ENCODE measurements at places on chromosomes 6 and 20. TPM values are rescaled to one million over a fixed set of nuclear protein-coding genes. Genes with fewer than 3 reads are reported as not detected.

GRCh38 chr20:34553366-34553867 lies 5.1 kb upstream of the MAP1LC3A start:
- DNase-seq = no peak

DNA sequence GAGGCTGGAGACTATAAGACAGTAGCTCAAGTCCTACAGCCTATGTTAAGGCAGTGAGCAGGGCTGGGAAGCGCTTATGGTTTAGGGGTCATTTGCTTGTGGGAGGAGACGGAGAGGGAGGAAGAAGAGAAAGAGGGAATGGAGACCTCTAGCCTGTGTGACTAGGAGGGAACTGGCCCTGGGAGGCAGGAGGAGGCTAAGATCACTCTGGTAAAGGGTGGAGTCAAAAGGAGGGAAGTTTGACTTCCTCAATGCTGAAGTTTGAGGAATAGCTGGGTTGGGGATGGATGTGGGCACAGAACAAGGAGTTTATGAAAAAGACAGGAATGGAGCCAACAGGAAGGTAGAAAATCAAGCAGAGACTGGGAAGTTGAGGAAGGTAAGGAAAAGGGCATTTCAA lies 6.4 kb upstream of the BACH2 start:
- no peak for DNase-seq

DNA sequence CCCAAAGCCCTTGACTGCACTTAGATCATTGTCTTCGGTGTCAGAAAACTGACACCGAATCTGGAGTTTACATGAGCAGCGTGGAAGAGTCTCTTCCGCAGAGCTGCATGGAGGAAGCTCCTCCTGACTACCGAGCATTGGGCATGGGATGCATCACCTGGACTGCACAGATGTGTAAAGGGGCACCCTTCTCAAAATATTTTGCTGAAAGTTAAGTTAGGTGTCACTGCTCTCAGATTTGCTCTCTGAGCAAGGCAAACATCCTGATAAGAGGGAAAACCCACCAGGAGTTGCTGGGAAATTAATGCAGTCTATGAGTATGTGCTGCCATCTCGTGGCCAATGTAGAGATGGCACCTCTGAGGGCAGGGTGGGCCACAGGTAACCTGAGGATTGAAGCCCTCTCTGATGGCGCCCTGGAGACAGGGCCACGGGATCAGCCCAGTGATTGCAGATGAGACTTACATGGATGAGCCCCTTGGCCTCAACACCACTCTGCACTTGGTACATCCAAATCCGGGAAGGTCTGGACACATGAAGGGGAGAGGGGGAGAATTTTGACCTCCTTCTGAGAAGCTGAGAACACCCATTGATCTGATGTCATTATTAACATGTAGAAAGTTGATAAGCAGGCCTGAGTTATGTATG lies 129.9 kb downstream of the LPA start:
- peak; percentile 20 for DNase-seq

DNA sequence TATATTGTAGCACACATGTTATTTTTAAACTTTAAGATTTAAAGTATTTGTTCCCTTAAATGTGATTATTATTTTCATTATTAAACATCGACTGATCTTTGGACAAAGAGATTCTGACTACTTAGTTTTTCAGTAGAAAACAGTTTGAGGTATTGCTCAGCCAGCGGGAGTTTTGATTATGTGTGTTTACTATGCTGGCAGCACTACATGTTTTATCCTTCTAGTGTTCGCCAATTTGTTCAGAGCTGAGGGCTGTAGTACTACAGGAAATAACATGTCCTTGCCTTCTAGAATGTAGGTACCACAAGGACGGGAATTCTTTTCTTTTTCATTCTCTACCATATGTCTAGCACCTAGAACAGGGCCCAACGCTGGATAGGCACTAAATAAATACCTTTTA lies 11.1 kb upstream of the LCA5 start:
- no peak for DNase-seq

- peak; percentile 24 for DNase-seq
Measured at GRCh38 chr20:44135417-44136204, 51.4 kb downstream of the JPH2 start.

DNA sequence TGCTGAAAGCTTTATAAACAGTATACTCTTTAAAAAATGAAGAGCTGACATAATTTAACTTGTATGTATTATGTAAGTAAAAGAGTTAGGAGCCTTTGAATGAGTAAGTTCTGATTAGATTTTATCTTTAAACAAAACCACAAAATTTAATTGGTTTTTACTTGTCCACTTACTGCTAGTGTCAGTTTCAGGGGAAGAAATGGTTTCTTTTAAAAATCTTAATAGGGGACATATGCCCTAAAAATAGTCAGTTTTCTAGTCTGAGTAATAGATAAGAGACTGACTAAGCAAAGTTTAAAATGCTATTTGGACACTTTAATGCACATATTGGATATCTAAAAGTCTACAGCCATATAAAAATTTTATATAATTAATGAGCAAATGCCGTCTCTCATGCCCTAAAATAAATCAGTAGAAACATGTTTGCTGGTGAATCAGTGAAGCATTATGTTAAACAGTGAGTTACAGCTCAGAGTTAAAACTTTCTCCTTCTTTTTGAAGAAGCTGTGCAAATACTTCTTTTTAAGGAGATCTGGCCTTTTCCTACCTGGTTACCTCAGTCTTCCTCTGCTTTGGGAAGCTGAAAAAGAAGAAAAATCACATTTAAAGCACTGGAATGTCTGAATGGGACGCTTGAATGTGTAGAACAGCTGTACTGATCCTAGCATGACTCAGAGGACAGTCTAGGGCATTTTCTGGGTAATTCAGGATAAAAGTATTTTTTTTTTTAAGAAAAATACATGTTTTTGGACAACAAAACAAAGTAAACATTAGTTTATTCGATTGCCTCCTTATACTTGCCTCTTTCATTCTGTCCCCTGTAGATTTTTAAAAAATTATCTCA lies 55.3 kb downstream of the CDH26 start:
- DNase-seq = no peak

- no peak for DNase-seq
Measured at GRCh38 chr20:59580146-59580946, 24.0 kb upstream of the PHACTR3 start.

DNA sequence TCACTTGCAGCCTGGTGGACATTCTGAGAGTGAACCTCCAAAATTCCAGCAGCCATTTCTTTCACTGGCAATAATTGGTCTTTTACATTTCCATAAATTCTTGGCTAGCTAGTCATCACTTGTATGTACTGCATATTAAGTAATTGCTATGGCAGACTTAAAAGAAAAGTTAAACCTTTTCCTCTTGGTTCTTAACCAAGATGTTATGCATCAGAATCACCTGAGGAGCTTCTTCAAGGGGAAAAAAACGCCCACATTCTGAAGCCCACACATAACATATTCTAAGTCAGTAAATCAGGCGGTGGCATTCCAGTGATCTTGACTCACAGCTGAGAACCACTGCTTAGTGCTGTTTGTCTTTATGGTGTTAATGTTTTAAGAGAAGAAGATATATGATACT lies 37.0 kb downstream of the CDC40 start:
- DNase-seq = no peak

DNA sequence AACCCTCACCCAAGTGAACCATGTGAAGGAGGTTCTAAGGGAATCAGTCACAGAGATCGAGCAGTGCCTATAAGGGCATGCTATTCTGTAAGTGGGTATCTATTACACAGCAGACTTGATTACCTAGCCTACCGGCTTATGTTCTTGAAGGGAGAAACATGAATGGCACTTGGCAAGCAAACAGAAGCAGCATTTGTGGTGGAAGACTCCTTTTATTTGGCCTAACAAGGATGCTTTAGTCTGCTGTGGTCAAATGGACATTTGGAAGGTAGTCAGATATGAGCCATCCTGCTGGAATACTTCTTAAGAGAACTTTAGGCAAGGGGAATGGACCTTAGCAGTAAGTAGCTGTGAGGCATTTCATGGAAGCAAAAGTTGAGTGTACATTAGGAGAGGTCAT lies 126.3 kb downstream of the COL12A1 start:
- no peak for DNase-seq

- DNase-seq = no peak
Measured at GRCh38 chr20:19765913-19766312, 7.9 kb downstream of the RIN2 start.

- DNase-seq = no peak
Measured at GRCh38 chr6:137405806-137406205, 88.4 kb downstream of the OLIG3 start.

- DNase-seq = no peak
Measured at GRCh38 chr6:33721508-33721907, 10.0 kb upstream of the UQCC2 start.

GRCh38 chr6:1631251-1631650 lies 21.5 kb downstream of the FOXC1 start:
- DNase-seq = no peak

GRCh38 chr20:21982559-21982958 lies 277.1 kb downstream of the PAX1 start:
- no peak for DNase-seq

DNA sequence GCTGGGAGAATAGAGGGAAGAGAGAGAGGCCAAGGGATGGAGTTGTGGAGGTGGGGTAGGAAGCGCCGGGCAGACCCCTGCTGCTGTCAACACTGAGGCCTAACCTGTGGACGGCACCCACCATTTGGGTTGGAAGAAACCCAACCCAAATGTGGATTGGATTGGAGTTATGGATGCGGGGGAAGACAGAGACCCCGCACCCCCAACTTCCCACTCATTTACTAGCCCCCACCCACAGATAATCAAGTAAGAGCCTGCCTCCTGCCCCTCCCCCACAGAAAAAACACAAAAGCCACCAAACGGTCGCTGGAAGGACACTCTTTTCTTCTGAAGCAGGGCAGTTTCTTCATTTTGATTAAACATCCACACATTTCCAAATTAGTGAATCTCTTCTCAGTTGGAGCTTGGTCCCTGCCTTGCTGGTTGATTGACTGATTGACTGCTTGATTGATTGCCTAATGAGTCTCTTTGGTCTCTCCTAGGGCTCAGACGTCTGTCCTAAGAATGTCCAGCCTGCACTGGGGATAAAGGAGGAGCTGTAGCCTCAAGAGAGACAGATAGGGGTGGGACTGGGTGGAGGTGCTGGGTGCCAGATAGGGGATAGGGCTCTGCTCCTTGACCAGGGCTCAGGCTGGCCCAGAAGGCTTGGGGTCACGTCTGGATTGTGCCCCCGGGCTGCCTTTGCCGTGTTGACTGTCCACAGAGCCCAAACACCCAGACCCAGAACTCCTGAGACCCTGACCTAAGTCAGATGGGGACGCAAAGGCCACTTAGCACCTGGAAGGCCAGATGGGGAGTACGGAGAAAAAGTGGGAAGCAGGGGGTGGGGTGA lies 74.9 kb upstream of the FOXP4 start:
- DNase-seq = no peak

DNA sequence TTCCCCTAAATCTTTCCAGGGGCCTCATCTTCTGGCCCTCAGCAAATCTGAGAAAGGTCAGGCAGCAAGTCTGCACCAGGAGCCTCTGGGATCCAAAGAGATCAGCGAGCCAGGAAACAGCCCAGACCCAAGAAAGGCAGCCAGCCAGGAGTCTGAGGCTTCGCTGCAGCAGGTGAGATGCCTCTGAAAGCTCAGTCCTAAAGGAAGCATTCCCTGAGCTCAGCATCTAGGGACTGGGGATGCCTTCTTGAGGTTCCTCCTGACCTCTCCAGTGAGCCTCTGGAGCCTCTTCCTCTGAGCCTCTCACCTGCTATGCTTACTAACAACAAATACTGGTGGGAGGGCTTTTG lies 118.8 kb upstream of the MAFB start:
- DNase-seq = no peak

GRCh38 chr6:167409694-167410093 lies 84.8 kb downstream of the TTLL2 start:
- DNase-seq = no peak

DNA sequence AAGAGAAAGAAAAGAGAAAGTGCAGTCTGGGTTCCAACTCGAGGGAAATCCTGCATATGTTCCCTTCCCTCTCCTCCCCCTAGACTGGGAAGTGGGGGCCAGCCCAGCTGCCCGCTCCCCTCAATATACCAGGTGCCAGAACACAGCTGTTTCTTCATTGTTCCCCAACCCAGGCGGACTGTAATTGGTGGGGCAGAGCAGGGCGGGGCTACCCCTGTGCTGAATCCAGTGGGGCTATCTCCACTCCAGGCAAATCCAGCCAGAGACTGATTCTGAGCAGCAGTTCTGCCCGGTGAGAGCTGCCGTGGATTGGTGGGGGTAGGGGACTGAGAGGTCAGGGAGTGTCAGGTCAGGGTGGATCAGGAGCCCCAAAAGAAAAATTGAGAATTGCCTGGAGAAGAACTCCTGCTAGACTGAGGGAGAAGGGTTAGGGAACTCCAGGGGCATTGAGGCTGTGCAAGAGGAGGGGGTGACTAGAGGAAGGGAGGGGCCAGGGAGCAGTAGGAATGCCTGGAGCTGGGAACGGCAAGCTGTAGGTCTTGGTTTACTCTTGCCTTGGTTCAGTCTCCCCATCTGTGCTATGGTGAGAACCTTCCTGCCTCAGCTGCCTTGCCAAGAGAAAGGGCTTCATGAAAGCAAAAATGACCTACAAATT lies at the start of gene MYMX:
Gene MYMX (plus strand): TSS at position 250 of the 655 bp plus-strand sequence. CDS start 546 bp downstream, outside the sequence.
- DNase-seq = no peak

DNA sequence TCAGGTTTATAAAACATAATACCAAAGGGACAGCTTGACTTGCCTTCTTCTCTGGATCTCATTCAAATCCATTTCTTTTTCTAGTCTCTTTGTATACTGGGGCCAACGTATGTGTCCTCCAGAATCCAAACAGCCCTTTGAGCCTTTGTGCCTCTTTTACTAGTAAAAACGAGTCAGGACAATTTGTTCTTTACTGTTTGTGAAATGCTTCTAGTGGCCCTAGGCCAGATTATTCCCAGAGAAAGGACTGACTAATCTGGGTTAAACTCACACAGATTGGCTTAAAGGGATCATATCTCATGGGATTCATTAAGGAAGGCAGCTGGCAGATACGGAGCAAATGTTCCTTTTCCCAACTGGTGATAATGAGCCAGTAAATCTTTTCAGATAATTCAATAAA lies 32.1 kb upstream of the MANEA start:
- DNase-seq = no peak

- no peak for DNase-seq
Measured at GRCh38 chr6:41374618-41375590, 39.5 kb downstream of the NCR2 start.

The KCNG1 gene
- 0.28 TPM for total RNA-seq

The FRMD1 gene
- 23.1 TPM for total RNA-seq

The C20orf141 gene
- total RNA-seq = not detected

The PAX1 gene
- total RNA-seq = 12.3 TPM

The PDYN gene
- 0.33 TPM for total RNA-seq

The PSORS1C2 gene
- total RNA-seq = not detected

The LY6G6D gene
- total RNA-seq = not detected

The PLN gene
- 1.3 TPM for total RNA-seq

The MAS1 gene
- total RNA-seq = under 0.01 TPM

The ZSCAN9 gene
- 7.3 TPM for total RNA-seq

The HNF4A gene
- total RNA-seq = 0.05 TPM

The DEFB113 gene
- total RNA-seq = not detected

The MAFB gene
- total RNA-seq = 3.5 TPM

The ENPP1 gene
- 5.7 TPM for total RNA-seq

The HLA-DPA1 gene
- total RNA-seq = 700 TPM

The TREM2 gene
- 1.7 TPM for total RNA-seq

The ZNF831 gene
- total RNA-seq = 2.1 TPM

The TOX2 gene
- 14.5 TPM for total RNA-seq

All from thymus (tissue), 14 donors.